ENCODE measurements at places on chromosomes 1 and 21.

GRCh38 chr1:169741666-169742394, 8.0 kb upstream of the SELE start:
- DNase-seq, result no peak

GRCh38 chr1:240646571-240647240, 34.8 kb upstream of the GREM2 start:
- DNase-seq, result no peak

DNA sequence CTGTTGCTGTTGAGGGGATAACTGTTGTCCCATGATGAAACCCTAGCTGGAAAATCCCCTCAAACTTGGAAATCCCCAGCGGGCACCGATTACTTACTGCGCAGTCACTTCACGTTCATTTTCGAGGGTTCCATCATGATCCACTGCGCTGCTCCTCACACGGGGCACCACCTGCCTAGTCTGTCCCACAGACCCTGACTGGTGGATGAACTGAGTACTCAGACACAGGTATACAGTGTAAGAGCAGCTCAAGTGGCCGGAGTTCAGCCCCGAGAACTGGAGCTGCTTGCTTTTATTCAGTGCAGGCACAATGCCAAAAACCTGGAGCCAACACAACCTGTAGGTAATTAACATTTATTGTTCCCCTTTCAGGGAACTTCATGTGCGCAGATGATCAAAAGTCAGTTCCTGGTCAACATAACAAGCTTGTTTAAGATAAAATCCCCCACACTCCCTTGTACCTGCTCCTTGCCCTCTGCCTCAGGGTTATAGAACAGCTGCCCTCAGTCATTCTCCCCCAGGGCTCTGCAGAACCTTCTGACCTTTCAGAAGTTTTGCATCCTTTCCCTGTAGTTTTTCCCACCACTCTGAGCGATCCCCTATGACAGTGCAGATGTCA, 46.5 kb upstream of the PRELP start:
- no peak for DNase-seq

DNA sequence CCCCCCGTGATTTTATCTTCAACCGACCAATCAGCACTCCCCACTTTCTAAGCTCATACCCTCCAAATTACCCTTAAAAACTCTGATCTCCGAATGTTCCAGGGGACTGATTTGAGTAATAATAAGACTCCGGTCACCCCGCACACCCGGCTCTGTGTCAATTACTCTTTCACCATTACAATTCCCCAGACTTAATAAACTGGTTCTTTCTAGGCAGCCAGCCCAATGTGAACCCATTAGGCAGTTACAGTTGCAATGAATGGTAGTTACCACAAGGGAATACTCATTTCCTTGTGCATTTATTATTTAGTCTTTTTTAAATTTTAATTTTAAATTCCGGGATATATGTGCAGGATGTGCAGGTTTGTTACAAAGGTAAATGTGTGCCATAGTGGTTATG, 177.9 kb downstream of the HFM1 start:
- no peak for DNase-seq

DNA sequence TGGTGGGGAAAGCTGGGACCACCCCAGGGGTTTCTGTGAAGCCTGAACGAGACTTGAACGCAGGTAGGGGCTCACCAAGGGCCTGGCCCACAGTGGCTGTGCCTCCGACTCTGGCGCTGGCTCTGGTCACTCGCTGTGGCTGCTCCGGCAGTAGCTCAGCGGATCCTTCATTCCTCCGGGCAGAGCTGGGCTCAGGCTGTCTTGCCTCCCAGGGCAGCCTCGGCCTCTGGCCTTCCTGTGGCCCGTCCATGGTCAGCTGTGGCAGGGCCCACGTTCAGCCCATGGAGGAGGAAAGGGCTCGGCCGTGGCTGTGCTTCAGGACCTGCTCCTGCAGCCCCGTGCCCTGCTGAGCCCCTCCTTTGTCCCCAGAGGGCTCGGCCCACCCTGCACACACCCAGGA, 162.9 kb upstream of the C1orf174 start:
- DNase-seq, result no peak

- no peak for DNase-seq
These were observed 566.8 kb upstream of the USP24 start for GRCh38 chr1:55781944-55782482.

- peak; percentile 72 for DNase-seq
These were observed 6.1 kb downstream of the LDLRAP1 start for GRCh38 chr1:25549273-25550154.

GRCh38 chr1:156586323-156586722, 5.3 kb upstream of the NAXE start:
- DNase-seq, result no peak

GRCh38 chr1:39488793-39489566, 2.5 kb upstream of the BMP8A start:
- DNase-seq, result no peak

- peak; percentile 6 for DNase-seq
These were observed 45.8 kb upstream of the RCC2 start for GRCh38 chr1:17485281-17485680.

DNA sequence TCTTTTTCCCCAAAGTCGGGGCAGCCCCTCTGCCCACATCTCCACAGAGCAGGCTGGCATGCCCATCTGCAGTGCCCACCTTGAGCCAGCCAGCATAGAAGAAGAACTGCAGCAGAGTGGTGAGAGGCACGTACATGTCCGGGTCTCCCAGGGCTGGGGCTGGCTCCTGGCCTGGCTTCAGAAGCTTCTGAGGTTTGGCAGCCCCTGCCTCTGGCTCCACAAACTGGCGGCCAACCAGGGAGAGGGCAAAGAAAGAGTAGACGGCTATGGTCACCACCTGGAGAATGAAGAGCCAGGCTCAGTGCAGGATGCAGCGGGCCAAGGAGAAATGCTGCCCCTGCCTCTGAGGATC, 3.0 kb downstream of the BEST4 start:
- no peak for DNase-seq

DNA sequence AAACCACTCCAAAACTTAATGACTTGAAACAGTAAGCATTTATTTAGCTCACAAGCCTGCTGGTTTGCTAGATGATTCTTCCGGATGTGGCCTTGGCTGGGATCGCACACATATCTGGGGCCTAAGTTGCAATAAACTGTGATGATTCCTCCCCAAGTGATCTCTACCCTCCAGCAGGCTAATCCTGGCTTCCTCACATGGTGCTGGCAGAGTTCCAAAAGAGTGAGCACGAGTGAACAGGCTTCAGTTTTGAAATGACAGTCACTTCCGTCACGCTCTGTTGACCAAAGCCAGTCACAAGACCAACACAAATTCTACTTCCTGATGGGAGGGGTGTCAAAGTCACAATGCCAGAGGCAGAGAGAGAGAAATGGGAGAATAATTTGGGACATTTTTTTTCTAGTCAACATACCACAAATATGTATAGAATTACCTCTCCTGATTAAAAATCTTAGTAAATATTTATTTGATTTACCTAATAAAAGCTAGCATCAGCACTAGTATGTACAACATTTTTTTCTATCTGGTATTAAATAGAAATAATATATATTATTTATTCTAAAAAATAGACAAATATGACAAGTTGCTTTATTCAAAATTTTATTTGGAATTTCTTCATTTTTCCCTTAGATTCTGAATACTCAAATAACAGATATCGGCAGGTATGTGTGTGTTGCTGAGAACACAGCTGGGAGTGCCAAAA, 292.7 kb downstream of the TPR start:
- no peak for DNase-seq

DNA sequence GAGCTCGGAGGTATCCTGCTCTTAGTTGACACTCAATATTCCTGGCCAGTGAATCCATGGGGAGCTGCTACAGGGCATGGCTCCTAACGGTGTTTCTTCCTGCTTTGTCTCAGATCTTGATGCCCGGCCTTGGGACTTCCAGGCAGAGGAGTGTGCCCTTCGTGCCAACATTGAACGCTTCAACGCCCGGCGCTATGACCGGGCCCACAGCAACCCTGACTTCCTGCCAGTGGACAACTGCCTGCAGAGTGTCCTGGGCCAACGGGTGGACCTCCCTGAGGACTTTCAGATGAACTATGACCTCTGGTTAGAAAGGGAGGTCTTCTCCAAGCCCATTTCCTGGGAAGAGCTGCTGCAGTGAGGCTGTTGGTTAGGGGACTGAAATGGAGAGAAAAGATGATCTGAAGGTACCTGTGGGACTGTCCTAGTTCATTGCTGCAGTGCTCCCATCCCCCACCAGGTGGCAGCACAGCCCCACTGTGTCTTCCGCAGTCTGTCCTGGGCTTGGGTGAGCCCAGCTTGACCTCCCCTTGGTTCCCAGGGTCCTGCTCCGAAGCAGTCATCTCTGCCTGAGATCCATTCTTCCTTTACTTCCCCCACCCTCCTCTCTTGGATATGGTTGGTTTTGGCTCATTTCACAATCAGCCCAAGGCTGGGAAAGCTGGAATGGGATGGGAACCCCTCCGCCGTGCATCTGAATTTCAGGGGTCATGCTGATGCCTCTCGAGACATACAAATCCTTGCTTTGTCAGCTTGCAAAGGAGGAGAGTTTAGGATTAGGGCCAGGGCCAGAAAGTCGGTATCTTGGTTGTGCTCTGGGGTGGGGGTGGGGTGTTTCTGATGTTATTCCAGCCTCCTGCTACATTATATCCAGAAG, 16.7 kb downstream of the ALX3 start:
- peak; percentile 58 for DNase-seq

DNA sequence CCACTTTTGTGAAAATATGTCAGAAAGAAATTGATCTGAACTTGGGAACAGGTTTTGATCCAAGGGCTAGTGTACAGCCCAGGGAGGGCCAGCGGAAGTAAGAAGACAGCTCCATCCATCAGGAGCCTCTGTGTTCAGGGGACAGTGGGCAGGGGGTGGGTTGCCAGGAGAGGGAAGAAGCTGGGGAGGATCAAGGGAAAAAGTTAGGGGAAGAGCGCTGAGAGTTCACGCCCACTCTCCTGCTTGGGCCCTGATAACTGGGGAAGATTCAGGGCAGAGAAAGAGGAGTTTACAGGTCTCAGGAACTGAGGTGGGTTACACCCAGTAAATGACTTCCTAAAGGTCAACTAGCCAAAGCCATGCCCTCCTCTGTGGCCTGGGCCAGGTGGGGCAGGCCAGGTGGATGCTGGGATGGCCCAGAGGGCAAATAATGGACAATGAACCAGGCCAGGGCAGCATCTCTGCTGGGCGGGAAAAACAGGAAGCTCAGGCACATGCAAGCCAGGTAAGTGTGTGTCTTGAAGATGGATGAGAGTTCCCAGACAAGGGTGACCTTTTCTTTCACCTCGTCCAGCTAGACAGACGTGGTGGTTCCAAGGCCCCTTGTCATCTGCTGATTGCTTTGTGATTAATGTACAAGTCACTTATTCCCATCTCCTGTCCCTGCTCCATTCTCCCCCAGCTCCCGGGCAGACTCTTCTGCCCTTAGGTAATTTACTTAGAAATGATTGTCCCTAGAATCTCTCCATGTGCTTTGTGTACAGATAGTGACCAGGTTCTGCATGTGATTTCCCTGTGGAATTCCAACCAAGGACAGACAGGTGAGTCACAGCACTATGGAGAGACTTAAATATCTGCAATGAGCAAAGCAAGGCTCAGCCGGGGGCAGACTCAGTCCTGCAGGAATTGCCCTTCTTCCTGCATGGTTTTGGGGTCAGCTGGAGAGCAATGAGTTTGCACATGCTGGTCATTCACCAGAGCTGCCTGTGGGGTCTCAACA, 57.0 kb downstream of the MDM4 start:
- DNase-seq, result no peak

- no peak for DNase-seq
These were observed 155.9 kb downstream of the COL11A1 start for GRCh38 chr1:102952400-102952799.

- no peak for DNase-seq
These were observed 44.8 kb upstream of the FBXO28 start for GRCh38 chr1:224069138-224069537.

DNA sequence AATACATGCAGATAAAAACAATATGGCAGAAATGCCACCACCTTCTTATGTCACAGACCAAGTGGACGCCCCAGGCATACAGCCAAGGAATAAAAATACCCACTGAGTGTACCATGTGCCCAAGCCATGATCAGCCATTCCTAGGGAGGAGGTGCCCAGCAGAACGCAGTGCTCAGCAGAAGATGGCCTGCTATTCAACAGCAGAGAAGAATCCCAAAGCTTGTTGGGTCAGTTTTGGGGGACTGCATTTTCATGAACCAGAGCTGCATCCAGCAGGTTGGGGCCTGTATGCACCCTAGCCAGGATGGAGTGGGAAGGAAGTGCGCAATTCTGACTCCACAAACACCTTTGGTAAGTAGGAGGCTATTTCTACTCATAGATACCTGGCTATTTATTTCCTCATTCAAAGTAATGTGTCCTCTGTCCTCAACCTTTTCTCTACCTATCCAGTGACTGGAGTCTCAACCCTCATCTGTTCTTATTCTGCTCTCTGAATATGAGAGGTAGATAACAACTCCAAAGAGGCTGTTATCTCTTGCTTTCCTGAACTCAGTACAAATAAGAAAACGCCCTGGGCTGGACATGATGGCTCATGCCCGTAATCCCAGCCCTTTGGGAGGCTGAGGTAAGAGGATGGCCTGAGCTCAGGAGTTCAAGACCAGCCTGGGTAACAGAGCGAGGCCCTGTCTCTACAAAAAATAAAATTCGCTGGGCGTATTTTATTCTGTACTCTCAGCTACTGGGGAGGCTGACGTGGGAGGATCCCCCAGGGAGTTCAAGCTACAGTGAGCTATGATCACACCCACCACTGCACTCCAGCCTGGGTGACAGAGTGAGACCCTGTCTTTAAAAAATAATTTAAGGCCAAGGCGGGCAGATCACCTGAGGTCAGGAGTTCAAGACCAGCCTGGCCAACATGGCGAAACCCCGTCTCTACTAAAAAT, 2.5 kb upstream of the PLEKHM2 start:
- no peak for DNase-seq

GRCh38 chr21:28150778-28151177, 841.9 kb downstream of the LTN1 start:
- no peak for DNase-seq

GRCh38 chr1:6269720-6270400, 9.0 kb upstream of the GPR153 start:
- DNase-seq, result no peak

GRCh38 chr1:184225283-184226099, 161.3 kb upstream of the C1orf21 start:
- no peak for DNase-seq

DNA sequence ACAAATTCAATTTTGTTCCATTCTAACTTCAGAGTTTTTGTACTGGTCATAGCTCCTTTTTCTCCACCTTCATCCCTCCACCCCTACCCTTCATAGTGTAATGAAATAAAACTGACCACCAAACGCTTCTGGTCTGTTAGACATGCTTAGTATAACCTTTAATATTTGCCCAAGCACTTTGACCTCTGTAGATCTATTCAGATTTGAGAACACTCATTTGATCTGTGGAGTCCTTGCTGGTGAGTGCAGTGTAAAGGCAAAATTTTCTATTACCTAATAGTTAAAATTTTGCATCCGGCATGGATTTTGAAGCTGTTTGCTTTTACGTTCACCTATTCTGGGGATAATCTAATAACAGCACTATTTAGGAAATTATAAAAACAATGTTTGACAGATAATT, 41.2 kb downstream of the TMEM200B start:
- DNase-seq, result no peak
